ENCODE measurements at places on chromosomes 4 and X.
A peak's percentile ranks its signal among the peaks of the same experiment; 100 is the strongest.

GRCh38 chr4:18917689-18918088 lies 896.1 kb upstream of the LCORL start:
- no peak for DNase-seq

- no peak for DNase-seq
Measured at GRCh38 chr4:5972571-5972970, 45.7 kb downstream of the C4orf50 start.

DNA sequence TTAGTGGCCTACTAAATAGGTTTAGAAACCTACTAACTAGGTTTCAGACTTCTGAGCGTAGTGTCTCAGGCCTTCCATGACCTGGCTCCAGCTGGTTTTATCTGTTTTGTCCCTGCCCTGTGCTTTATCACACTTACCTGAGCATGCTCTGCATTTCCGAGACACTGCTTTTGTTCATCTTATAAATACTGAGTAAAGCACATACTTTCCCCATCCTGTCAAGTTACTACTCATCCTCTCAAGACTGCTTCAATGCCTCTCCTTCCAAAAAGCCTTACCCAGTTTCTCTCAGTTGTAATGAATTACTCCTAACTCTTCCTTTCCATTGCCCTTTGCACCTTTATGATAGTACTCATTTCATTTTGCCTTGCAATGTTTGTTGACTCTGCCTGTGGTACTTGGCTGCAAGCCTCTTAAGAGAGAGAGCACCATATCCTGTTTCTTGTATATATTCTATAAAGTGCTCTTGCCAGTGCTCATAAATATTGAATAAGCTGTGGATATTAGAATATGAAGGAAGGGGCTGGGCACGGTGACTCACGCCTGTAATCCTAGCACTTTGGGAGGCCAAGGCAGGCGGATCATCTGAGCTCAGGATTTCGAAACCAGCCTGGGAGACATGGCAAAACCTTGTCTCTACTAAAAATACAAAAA lies 34.4 kb downstream of the SLAIN2 start:
- DNase-seq, result no peak

DNA sequence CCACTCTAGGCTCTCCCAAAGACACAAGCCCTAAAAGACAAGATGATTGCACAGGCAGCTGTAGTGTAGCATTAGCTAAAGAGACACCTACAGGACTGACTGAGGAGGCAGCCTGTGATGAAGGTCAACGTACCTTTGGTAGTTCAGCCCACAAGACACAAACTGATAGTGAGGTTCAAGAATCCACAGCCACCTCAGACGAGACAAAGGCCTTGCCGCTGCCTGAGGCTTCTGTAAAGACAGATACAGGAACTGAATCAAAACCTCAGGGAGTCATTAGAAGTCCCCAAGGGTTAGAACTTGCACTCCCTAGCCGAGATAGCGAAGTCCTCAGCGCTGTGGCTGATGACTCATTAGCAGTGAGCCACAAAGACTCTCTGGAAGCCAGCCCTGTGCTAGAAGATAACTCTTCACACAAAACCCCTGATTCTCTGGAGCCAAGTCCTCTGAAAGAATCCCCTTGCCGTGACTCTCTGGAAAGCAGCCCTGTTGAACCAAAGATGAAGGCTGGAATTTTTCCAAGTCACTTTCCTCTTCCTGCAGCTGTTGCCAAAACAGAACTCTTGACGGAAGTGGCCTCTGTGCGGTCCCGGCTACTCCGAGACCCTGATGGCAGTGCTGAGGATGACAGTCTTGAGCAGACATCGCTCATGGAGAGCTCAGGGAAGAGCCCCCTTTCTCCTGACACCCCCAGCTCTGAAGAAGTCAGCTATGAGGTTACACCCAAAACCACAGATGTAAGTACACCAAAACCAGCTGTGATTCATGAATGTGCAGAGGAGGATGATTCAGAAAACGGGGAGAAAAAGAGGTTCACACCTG lies 306.3 kb downstream of the ANK2 start:
- DNase-seq, result no peak

GRCh38 chrX:14013054-14013453 lies 16.6 kb downstream of the GEMIN8 start:
- no peak for DNase-seq

DNA sequence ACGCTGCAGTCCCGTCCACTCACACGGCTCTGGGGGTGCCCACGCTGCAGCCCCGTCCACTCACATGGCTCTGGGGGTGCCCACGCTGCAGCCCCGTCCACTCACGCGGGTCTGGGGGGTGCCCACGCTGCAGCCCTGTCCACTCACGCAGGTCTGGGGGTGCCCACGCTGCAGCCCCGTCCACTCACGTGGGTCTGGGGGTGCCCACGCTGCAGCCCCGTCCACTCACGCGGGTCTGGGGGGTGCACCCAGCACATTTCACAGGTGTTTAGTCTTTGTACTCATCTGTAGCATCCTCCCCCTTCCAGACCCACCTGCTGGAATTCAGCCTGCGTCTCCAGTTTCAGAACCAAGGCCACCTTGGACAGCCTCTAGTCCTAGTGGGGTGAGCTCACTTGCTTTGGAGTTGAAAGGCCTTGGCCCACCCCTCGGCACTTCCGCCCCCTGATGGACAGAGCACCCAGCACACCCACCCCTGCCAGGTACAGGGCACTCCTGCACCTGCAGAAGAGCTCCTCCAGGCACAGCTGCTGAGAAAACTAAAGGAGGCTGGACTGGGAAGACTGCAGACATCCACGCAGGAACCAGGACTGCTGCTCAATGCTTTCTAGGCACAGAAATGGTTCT lies 73.0 kb downstream of the ABLIM2 start:
- DNase-seq, result no peak

GRCh38 chr4:47926667-47927258 lies 12.4 kb upstream of the NFXL1 start:
- DNase-seq, result peak; percentile 56

- DNase-seq, result no peak
Measured at GRCh38 chr4:31272331-31273061, 552.3 kb downstream of the PCDH7 start.

GRCh38 chrX:55598333-55598732 lies 24.9 kb upstream of the FOXR2 start:
- DNase-seq, result no peak

DNA sequence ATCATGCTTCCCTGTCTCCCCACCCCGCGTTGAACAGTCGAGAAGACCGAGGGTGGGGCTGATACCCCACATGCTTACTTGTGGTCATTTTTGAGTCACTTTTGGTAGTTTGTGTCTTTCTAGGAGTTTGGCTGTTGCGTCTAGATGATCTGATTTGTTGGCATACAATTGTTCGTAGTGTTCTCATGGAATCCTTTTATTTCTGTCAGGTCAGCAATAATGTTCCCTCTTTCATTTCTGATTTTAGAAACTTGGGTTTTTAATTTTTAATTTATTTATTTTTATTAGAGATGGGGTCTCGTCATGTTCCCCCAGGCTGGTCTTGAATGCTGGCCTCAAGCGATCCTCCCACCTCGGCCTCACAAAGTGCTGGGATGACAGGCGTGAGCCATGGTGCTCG lies 30.9 kb downstream of the SH3TC1 start:
- no peak for DNase-seq

GRCh38 chr4:69640289-69640688 lies 847 bp upstream of the UGT2A2 start:
- no peak for DNase-seq

- no peak for DNase-seq
Measured at GRCh38 chrX:2589186-2590020, 88.6 kb upstream of the DHRSX start.

- no peak for DNase-seq
Measured at GRCh38 chrX:12958059-12958458, 16.9 kb upstream of the TMSB4X start.

Data from progenitor cell of endocrine pancreas (in vitro differentiated cells).